CD4-positive, alpha-beta T cell treated with Interferon gamma for 1 hour (primary cell): ENCODE measurements at places on chromosomes 3 and 15.

GRCh38 chr3:122366379-122366749 lies 16.7 kb downstream of the MIX23 start:
- no peak for DNase-seq

GRCh38 chr3:196617256-196617655 lies 22.2 kb upstream of the NRROS start:
- no peak for DNase-seq

GRCh38 chr3:119880966-119881365 lies 99.1 kb downstream of the NR1I2 start:
- no peak for DNase-seq

- DNase-seq: no peak
Measured at GRCh38 chr15:39896101-39896500, 24.0 kb downstream of the GPR176 start.

DNA sequence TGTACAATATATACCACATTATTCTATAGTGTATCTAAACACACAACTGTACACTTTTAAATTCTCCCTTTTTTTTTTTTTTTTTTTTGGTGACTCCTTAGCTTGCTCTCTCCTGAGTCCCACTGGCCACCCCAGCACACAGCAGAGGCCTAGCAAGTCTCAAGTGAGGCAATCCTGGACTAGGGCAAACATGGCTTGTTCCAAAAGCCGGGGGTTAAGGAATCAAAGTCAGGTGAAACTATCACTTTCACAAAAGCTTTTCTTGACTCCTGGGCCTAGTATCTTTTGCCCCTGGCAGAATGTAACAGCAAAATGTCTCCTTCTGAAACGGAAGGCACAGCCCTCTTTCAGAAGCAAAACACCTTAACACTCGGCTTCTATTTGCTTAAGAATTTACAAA lies 5.8 kb downstream of the EOMES start:
- DNase-seq: no peak

DNA sequence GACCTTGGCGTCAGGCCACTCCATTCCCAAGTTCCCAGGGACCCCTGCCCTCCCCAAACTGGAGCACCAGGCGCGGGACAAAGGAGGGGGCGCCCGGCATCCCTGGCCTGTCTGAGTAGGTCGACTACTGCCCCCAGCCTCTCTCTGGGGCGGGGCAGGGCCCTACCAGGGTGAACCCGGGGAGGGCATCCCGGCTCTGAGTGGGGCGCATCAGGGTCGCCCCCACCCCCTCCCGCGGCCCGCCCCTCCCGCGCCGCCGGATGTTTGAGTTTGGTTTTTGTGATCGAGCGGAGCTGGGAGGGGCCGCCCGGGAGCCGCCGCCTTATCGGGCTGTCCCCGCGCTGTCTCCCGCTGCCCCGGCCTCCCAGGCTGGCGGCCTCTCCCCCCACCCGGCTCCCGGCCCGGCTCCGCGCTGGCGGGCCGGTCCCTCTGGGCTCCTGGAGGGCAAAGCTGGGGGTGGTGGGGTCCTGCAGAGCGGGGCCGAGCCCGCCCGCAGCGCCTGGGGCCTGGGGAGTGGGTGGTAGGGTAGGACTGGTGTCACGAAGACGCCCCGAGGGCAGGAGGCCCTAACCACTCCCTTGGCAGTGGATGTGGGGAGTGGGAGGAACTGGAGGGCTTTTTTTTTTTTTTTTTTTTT lies 47.2 kb upstream of the SMAD6 start:
- DNase-seq: peak; percentile 22

GRCh38 chr3:87873136-87873535 lies 185.7 kb downstream of the CGGBP1 start:
- no peak for DNase-seq

DNA sequence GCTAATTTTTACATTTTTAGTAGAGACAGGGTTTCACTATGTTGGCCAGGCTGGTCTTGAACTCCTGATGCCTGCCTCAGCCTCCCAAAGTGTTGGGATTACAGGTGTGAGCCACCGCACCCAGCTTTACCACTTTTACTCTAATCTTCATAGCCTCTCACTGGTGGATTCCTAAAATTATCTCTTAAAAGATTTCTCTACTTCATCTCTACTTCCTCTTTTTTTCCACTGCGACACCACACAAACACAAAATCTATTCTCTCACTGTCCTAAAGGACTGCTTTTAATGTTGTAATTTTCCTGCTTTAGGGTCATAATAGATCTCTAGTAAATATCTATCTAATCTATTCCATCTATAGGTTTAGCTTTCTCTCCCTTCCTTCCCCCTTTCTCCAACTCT lies 34.0 kb upstream of the TBL1XR1 start:
- DNase-seq: no peak

- DNase-seq: peak; percentile 14
Measured at GRCh38 chr15:22839046-22839695, 705 bp downstream of the NIPA2 start.

GRCh38 chr3:188095431-188095830 lies 58.5 kb upstream of the LPP start:
- no peak for DNase-seq

DNA sequence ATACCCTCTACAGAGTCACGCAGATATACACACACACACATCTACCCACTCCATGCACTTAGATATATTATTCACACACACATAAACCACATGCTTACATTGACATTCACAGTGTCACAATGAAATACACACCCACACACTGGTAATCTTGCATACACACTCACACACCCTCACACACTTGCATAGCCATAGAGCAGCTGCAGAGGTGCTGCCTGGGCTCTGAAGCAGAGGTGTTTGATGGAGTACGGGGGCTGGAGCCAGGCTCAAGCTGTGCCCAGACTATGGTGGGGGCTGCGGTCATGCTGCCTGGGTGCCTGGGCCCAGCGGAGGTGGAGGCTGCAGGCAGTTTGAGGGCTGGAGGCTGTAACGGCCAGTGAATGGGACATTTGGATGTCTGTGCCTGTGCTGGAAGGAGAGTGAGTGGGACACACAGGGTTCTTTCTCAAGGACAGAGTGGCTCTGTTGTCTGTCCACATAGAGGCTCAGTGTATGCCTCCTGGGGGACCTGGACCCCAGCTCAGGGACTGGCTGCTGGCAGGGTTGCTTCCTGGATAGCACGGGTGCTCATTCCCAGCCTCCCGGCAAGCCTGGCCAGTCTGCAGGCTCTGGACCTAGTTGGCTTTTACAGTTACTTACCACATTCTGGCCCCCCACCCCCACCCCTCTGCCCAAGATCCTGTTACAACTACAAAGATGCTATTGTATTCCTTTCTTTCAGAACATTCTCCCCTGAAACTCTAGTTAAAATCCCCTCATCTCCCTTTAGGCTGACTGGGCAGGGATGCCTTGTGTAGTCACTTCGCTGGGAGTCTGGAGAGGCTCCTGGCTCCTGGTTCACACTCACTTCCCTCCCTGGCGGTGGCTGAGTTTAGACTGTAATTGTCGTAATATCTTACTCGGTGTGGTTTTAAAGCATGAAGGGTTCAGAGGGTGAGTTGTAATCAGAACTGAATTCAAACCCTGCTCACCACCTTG lies 12.5 kb downstream of the GASK1A start:
- no peak for DNase-seq

GRCh38 chr3:150825916-150826377 lies 63.0 kb upstream of the SIAH2 start:
- DNase-seq: no peak

GRCh38 chr15:62362608-62363007 lies 197.5 kb upstream of the C2CD4B start:
- DNase-seq: no peak

DNA sequence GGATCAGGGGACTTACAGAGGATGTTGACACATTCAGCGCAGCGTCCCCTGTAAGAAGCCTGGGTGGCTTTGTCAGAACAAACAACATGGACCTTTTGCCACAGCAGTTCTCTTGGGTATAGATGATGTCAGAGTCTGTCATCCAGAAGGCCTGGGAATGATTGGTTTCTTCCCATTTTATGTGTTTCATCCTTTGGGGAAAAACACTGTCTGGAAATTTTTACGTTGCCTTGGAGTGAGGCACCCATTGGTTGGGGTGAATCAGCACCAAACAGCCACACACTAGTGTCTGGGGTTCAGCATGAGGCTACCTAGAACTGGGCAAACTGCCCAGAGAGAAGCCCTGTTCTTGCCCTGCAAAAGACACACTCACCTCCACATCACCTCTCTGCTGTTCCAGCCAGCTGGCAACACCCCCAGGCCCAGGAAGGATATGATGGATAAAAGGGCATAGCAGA lies 123.0 kb downstream of the FAM43A start:
- no peak for DNase-seq

- no peak for DNase-seq
Measured at GRCh38 chr3:113222451-113223086, 11.2 kb downstream of the BOC start.

DNA sequence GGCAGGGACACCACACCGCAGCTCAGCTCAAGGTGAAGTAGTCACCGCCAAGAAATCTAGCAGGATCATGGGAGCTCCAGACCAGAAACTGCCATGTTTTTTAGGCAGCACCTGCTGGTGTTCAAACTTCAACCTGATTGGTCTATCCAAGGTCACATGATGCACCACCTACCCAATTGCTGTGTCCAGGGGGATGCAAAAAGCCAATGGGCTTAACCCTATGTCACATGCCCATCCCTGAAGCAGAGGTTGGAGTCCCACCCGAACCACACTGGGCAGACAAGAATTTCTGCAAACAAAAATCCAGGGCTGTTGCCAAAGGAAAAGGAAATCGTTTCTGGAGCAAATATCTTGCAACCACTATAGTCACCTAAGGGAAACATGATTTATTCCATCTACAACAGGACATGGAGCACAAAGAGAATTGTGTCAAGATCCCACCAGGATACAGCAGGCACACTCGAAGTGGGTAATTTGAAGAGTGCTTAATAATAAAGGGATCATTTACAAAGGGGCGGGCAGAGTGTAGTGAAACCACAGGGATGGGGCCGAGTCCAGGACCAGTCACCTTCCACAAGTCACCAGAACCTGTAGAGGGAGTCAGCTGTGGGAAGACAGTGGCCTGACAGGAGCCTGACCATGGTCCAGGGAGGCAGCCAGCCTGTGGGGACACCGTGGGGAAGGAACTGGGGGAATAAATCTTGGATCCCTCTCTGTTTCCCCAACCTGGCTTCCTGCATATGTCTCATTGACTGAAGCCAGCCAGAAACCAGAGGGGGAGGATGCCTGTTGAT lies 34.2 kb upstream of the TSEN2 start:
- no peak for DNase-seq

DNA sequence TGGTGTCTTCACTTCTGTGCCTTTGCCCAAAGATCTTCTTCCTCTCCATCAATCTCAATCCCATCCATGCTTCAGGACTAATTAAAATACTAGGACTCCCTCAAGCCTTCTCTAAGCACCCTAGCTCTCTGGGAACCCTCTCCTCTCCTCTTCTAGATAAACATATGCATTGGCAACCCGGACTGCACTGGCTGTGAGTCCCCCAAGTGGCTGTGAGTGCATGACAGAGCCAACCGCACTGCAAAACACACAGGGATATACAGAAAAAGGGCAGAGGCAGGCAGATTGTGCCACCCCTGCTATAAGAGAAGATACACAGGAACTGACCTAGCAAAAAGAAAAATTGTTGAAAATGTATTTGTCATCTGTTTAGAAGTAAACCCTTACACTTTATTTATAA lies 457.1 kb downstream of the MFSD1 start:
- no peak for DNase-seq

DNA sequence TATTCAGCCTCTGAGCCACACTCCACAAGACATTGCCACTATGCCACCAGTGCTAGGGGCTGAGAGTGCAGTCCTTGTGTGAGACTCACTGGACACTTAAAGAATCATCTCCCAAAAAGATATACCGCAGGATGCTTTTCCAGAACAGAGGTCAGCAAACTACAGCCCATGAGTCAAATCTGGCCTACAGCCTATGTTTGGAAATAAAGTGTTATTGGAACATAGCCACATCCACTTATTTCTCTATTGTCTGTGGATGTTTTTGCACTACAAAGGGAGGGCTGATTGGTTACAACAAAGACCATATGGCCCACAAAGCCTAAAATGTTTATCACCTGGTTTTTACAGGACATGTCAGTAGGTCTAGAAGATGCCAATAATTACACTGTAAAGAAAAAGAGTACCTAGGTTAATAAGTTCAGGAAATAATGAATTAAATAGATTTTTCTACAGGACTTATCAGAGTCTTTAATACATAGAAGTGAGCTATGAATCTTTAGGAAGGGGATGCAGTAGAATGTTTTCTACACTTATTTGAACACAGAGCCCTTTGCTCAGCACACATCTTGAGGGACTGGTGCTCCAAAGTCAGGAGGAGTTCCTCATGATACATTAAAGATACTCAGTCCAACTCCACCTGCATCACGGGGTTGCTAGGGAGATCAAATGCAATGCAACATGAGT lies 26.3 kb downstream of the SRGAP3 start:
- no peak for DNase-seq

GRCh38 chr3:11322931-11323330 lies 50.7 kb downstream of the ATG7 start:
- DNase-seq: no peak

DNA sequence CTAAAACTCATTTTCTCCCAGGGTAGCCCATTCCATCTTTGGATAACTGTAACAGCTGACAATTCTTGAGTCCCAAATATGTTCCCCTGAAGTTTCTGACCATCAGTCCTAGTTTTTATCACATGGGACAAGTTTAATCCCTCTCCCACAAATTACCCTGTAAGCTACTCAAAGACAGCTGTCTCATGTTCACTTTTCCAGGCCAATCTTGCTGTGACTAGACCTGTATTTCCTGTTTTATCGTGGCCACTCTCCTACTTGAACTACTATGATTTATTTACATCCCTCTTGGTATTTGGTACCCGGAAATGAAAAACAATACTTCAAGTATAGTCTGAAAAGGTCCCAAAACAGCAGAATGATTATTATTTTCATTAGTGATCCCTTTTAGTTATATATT lies 95.1 kb upstream of the MEX3B start:
- DNase-seq: no peak

GRCh38 chr3:79246875-79247724 lies 520.7 kb downstream of the ROBO1 start:
- DNase-seq: no peak

DNA sequence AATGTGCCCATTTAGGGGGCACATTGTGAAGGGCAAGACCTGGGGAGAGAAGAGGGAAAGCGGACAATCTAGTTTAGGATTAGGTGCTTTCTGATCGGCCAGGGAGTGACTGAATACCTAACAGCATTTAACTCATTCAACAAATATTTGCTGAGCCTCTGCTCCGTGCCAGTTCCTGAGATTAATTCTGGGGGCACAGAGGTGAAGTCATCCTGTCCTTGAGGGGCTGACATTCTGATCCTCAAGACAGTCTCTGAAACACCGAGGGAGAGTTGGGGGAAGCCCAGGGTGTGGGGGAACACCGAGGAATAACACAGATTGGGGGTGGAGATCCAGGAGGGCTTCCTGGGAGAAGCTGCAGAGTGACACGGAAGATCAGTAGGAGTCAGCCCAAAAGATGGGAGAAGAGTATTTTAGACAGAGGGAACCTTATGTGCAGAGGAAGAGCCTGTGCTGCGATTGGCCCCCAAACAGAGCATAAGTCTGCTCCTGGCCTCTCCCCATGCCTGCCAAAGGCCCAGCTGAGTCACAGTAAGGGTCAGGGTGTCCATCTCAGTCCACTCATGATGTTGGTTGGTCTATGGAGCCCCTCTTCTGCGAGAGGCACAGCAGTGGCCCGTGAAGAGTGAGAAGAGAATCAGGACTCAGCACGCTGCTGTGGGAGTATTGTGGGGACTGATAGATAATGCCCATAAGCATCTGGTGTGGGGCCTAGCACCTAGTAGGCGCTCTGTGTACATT lies 60.2 kb downstream of the AMOTL2 start:
- no peak for DNase-seq
